ENCODE measurements at places on chromosomes 13 and 19.

- DNase-seq: no peak
These were observed 1.2 kb downstream of the CD70 start for GRCh38 chr19:6589711-6590257.

- DNase-seq: no peak
These were observed 1.4 kb upstream of the FCER2 start for GRCh38 chr19:7703332-7703731.

- no peak for DNase-seq
These were observed 22.8 kb downstream of the PLIN4 start for GRCh38 chr19:4495471-4495870.

- no peak for DNase-seq
These were observed at the start of gene LCP1 for GRCh38 chr13:46181840-46182490. Gene LCP1 (minus strand): TSS chr13:46182177. CDS start chr13:46159662, 22,515 bp downstream.
